Lung (tissue), 17 donors: ENCODE measurements at places on chromosomes 3 and 15.
A peak's percentile ranks its signal among the peaks of the same experiment; 100 is the strongest.

GRCh38 chr3:53079791-53080555 is 34.1 kb upstream of the SFMBT1 start:
- no peak for DNase-seq

GRCh38 chr15:91072161-91072560 is 27.9 kb upstream of the SV2B start:
- no peak for DNase-seq

GRCh38 chr3:80244390-80244789 is 476.6 kb upstream of the ROBO1 start:
- DNase-seq = peak; percentile 91

- DNase-seq = no peak
Measured at GRCh38 chr15:78212008-78212407, 22.4 kb downstream of the ACSBG1 start.

DNA sequence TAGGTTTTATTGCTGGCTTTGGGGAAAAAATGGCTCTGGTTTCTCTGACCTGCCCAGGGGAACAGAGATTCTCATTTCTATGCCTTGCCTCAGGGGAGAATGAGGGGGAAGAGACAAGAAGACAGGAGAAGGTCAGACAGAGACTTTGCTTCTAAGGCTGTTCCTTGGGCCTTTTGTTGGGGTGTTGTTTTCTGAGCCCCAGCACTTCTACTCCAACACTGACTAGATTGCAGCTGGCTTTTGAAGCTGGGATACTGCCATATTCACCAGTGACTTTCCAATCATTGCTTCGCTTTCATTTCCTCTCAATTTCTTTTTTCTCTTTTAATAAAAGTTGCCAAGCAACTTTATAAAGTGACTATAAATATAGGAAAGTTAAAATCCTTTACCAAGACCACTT is 143.2 kb upstream of the ARHGEF26 start:
- peak; percentile 48 for DNase-seq

- peak; percentile 72 for DNase-seq
Measured at GRCh38 chr3:184154885-184155643, at the start of gene DVL3. TSS of gene DVL3 (plus strand) at chr3:184155377. CDS start at chr3:184155636, 259 bp downstream.

DNA sequence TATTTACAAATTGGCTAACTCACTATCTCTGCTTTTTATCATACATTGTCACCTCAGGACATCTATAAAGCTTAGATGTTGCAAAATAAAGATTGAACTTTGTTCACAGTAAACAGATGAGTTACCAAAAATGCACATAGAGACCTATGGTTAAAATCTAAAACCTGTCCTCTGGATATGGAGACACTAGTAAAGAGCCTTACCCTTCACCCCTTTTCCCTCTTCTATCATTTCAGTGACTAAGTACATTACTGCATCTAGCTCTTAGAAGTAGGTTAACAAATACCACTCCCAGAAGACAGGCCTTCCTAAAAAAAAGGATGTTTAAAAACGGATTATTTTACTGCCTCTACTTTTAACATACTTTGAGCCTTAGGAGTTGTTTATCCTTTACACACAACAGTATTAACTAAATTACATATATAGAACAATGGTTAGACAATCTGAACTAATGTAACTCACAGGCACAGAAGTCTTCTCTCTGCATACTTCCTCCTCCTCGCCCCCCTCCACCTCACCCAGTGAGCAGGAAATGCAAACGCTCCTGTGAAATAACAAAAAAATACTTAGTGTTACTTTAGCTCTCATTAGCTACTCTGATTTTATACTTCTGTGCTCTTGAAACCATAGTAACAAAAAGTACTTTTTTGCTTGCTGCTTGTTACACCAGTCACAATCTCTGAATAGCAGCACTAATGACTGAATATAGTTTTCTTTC is 23.3 kb downstream of the IREB2 start:
- no peak for DNase-seq

DNA sequence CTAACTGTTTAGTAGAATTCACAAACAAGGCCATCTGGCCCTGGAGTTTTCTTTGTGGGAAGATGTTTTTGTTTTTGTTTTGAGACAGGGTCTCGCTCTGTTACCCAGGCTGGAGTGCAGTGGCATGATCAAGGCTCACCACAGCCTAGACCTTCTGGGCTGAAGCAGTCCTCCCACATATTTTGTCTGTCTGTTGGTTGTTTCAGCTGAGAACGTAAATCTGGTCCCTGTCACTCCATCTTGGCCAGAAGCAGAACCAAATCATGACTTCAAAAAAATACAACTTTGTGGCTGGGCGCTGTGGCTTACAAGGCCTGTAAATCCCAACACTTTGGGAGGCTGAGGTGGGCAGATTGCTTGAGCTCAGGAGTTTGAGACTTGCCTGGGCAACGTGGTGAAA is 27.1 kb downstream of the MRAS start:
- DNase-seq = peak; percentile 1

- DNase-seq = no peak
Measured at GRCh38 chr3:66038384-66038725, 363 bp downstream of the MAGI1 start.

GRCh38 chr3:117692416-117692995 is 982.9 kb downstream of the TUSC7 start:
- no peak for DNase-seq

GRCh38 chr15:57762302-57762701 is 55.8 kb downstream of the POLR2M start:
- no peak for DNase-seq

- no peak for DNase-seq
Measured at GRCh38 chr3:16084887-16085286, 89.6 kb upstream of the GALNT15 start.

DNA sequence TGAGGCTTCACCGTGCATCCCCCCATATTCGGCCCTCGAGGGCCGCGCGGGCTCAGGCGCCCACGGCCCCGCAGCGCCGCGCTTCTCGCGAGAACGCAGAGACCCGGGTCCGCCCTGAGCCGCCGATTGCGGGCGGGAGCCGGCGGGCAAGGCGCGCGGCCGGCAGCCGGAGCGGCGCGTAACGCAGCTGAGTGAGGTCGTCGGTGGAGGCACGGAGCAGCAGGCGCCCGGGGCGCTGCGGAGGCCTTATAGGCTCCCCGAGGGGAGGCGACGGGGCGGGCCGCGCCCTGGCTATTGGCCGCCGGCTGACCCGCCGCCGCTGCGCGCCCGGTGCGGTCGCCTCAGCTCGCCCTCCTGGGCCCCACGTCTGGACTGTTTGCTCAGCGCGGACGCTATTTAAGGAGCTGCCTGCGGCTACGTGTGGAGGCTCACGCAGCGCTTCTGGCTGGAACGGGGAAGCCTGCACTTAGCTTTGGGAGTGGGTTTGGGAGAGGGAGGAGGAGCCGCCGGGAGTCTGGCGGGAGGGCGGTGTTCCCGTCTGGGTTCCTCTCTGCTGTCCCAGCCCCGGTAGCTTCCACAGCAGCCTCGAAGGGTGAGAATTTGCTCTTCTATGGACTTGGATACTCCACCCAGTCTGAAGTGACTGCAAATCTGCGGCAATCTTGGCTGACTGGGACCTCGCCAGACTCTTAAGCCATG is at the start of gene PLOD2:
TSS of gene PLOD2 (minus strand) at position 221 of the 699 bp plus-strand sequence. CDS start at position 26, 195 bp downstream.
- DNase-seq = peak; percentile 91

DNA sequence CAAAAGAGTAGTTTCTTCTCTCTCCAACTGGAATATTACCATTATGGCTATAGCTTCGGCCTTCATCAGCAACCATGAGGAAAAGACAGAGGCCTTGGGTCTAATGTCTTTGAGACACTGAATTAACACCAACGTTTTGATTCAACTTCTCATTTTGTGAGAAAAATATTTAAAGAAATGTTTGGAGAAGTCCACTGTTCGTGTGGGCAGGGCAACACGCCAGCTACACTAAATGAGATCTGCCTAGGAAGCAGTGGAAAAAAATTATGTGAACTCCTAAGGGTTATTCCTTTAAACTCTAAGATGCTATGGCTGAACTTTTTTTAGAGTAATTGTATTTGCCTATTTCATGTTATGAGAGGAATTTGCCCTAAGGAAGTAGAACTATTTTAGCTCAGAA is 41.8 kb downstream of the NCEH1 start:
- no peak for DNase-seq

GRCh38 chr15:99651023-99651807 is 82.0 kb downstream of the LYSMD4 start:
- no peak for DNase-seq

DNA sequence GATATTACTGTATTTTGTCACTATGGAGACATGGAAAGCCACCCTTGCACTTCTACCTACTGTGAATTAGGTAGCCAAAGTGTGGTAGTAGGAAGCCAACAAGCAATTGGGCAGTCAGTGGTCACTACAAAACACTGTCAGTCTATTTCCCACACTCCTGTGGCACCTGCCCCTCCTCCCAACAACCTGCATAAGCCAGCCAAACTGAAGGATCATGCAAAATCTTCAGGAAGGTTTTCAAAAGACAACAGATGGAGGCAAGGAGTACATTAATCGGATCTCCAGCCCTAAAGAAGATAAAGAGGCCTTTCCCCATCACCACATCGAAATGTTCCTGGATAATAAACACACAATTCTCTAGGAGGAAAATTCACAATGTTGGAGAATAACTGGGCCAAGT is 11.9 kb downstream of the POMGNT2 start:
- DNase-seq = no peak

DNA sequence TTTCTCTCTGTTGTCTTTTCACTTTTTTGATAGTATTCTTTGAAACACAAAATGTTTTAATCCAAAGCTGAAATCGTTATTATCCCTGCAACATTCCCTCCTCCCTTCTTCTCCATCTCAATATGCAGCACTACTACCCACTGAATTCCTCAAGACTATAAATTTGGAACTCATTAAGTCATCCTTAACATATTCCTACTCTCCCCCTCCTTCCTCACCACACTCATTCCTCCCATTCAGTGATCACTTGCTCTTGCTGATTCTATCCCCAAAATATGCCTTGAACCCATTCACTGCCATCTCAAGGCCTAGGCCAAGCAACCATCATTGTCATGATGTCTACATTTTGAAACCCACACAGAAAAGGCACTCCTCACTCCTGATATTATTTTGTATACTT is 2.4 kb upstream of the PIK3R4 start:
- no peak for DNase-seq

GRCh38 chr3:52786330-52787215 is 8.0 kb upstream of the ITIH3 start:
- DNase-seq = peak; percentile 6

- no peak for DNase-seq
Measured at GRCh38 chr3:108123326-108123725, 32.5 kb upstream of the CD47 start.

GRCh38 chr15:68930268-68931022 is at the start of gene SPESP1:
TSS of gene SPESP1 (plus strand) at chr15:68930525. CDS start at chr15:68930654, 129 bp downstream.
- peak; percentile 72 for DNase-seq

GRCh38 chr15:29656636-29657475 is 165.4 kb downstream of the TJP1 start:
- no peak for DNase-seq

DNA sequence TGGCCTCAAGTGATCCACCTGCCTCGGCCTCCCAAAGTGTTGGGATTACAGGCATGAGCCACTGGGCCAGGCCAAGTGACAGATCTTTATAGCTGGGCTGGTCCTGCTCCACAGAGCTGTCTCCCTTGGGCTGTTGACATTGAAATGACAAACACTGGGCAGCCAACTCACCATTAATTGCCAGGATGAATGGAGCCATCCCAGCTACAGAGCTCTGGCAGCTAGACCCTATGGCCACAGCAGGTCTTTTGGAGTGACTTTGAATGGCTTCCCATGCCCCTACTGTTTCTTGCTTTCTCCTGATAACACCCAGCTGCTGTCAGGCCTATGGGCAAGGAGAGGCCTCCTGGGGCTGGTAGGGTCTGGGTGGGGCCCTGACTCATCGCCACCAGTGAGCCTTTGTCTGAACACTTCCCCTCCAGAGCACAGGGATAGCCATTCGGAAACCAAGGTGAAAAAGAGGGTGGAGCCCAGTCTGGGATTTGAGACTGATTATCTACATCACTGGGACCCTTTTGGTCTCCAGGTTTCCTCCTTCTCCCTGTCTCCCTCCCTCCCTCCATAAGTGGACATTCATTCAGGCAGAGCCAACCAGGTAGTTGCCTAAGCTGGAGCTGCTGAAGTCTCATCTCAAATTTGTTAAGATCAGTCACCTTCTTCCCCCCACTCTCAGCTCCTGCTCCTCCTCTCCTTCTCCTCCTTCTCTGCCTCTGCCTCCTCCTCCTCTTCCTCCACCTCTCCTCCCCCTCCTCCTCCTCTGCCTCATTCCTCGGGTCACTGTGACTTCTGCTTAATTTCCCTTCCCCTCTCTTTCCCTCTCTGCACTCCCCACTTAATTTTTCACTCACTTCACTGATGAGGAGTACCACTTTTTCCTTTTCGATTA is 34.0 kb downstream of the BHLHE40 start:
- DNase-seq = no peak

GRCh38 chr3:178538056-178538455 is 1.8 kb downstream of the KCNMB2 start:
- peak; percentile 75 for DNase-seq

- no peak for DNase-seq
Measured at GRCh38 chr3:169227911-169228310, 435.6 kb downstream of the MECOM start.

DNA sequence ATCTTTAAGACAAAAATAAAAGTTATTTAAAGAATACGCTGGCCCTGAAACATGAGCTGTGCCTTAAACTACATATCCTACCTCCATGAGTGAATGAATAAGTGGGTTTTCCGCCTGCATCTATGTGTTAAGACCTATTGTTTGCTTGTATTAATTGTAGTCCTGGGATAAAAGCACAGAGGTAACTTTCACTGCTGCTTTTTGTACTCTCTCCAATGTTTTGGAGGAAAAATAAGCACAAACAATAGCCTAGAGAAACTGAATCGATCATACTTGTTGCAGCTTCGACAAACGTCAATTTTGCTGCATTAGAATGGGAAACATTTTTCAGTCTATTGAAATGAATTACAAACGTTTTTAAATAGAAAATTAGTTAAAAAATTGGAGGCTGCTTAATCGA is 1.3 kb upstream of the CTNNB1 start:
- no peak for DNase-seq

GRCh38 chr3:66376568-66376967 is 124.3 kb downstream of the LRIG1 start:
- DNase-seq = no peak

- DNase-seq = no peak
Measured at GRCh38 chr3:166688665-166689064, 691.4 kb downstream of the ZBBX start.

GRCh38 chr3:98779541-98780335 is 16.6 kb downstream of the ST3GAL6 start:
- no peak for DNase-seq

DNA sequence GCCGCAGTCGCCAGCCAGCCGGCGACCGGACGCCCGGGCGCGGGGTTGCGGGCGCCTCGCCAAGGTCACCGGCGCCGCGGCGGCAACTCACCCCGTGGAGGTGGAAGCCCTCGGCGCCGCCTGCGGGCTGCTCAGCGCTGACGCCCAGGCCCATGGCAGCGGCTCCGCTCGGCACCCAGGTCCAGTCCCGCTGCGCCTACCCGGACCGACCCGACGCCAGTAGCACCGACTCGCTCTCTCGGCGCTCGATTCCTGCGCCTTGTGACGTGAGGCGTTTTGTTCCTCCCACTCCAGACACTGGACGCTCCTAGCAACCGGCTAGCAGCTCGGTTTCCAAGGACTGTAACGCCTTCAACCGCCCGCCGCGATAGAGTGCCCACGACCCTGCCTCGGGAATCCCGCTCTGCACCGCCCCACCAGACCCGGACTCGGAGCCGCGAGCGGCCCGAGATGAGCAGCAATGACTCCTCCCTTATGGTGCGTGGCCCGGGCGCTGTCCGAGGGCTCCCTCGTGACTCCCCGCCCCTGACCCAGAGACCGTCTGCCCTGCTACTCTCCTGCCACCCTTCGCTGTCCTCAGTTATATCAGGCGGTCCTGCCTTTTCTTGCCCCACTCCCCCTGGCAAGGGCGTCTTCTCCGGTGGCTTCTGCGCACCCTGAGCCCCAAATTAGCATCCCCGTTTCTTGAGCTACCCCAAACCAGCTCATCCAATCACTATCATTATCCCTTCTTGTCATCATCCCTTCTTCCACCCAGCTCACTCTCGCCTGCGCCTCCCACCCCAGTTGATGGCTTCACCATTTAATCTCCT is at the start of the genes GORASP1 and TTC21A:
TSS of gene GORASP1 (minus strand) at position 240 of the 812 bp plus-strand sequence. CDS start at position 154, 86 bp downstream.
TSS of gene TTC21A (plus strand) at position 293 of the 812 bp plus-strand sequence. CDS start at position 451, 158 bp downstream.
- peak; percentile 94 for DNase-seq
